WTC11 (cell line): ENCODE measurements at places on chromosomes 11 and 22. TPM values are rescaled to one million over a fixed set of nuclear protein-coding genes. Genes with fewer than 3 reads are reported as not detected.

DNA sequence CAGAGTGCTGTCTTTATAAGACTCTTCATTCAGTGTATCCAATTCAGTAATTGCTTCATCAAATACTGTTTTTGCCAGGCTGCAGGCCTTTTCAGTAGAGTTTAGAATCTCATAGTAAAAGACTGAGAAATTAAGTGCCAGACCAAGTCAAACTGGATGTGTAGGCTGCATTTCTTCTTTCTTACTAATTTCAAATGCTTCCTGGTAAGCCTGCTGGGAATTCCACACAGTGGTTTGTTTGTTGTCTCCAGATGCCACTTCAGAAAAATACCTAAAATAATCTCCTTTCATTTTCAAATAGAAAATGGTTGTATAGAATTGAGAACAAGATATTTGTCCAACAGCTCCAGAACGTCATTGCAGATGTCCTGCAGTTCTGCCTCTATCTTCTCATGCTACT is 34.7 kb downstream of the LDHAL6A start:
- DNase-seq, result no peak
- H3K27me3 ChIP-seq, result no peaks in the 10 kb centered on the region
- H3K4me3 ChIP-seq, result no peak overlapping the region
- H3K36me3 ChIP-seq, result peaks cover 13% of the 10 kb centered on the region
- H3K27ac ChIP-seq, result peak overlapping the region; percentile 2; the same call in 1 of the 2 replicates
- no peaks in the 10 kb centered on the region for H3K4me1 ChIP-seq

DNA sequence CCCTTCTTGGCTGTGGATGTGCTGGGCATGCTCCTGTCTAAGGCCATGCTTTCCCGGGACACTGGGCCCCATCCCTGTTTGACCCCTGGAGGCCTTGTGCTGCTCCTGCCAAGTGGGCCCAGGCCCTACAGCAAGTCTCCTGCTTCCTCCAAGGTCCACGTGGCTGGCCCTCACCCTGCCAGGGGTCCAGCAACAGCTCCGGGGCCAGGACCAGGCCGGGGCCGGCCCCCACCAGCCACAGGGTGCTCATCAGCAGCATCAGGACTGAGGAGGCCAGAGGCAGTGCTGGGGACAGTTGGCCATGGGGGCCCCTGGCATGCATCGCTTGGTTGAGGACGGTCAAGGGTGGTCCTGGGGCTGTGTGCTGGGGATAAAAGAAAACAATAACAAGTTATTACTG is 2.5 kb downstream of the RHBDD3 start:
- H3K4me3 ChIP-seq, result no peak overlapping the region
- peaks cover 25% of the 10 kb centered on the region for H3K36me3 ChIP-seq
- DNase-seq, result no peak
- peaks cover 4% of the 10 kb centered on the region for H3K27me3 ChIP-seq
- no peak overlapping the region for H3K27ac ChIP-seq

- 0 out of 2 replicates have a peak overlapping the region, but pooled peaks have one; percentile 19 for H3K27ac ChIP-seq
- peaks cover 11% of the 10 kb centered on the region for H3K4me1 ChIP-seq
- no peak for DNase-seq
- no peaks in the 10 kb centered on the region for H3K27me3 ChIP-seq
- H3K36me3 ChIP-seq, result no peaks in the 10 kb centered on the region
These were observed 86.8 kb downstream of the PTPRJ start for GRCh38 chr11:48066881-48067800.

DNA sequence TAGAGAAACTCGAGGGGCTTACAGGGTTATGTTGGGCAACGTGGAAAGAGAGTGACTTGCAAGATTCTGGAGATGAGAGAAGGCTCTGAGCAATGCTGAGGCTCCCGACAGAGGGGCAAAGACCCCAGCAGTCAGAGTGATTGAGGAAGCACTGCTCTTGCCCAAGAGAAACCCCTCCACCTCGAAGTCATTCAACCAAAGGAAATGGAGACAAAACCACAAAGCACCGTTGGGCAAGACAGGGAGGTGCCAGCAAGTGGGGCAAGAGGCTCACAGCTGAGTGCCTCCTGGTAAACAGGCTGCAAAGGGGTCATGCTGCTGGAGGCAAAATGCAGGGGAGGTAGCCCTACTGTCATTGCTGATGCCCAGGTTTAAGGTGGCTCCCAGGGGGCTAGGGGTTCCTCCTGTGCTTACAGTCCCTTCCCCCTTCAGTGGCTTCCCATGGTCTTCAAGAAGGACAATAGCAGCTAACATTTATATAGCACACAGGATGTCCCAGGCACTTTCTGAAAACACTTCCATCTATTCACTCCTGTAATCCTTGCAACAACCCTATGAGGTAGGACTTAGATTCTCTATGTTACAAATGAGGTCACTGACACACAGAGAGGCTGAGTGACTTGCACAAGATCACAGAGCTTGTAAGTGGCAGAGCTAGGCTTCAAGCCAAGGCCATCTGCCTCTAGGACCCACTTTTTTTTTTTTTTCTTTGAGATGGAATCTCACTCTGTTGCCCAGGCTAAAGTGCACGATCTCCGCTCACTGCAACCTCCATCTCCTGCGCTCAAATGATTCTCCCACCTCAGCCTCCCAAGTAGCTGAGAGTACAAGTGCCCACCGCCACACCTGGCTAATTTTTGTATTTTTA is 18.1 kb upstream of the MYH9 start:
- peak overlapping the region; percentile 30 for H3K27ac ChIP-seq
- H3K4me1 ChIP-seq, result peaks cover 16% of the 10 kb centered on the region
- no peaks in the 10 kb centered on the region for H3K27me3 ChIP-seq
- no peak overlapping the region for H3K4me3 ChIP-seq

- no peaks in the 10 kb centered on the region for H3K36me3 ChIP-seq
- H3K27ac ChIP-seq, result no peak overlapping the region
- no peak for DNase-seq
- H3K4me1 ChIP-seq, result peaks cover 11% of the 10 kb centered on the region
These were observed 61.5 kb downstream of the MICAL2 start for GRCh38 chr11:12171921-12172320.

The CWC15 gene
- total RNA-seq, result 49.4 to 55.5 TPM (median 52.1 TPM) in 3 replicates

The KIAA1671 gene
- total RNA-seq, result 22.0 to 26.0 TPM (median 24.0 TPM) in 3 replicates
